ENCODE measurements at places on chromosomes 1 and 21. TPM values are rescaled to one million over a fixed set of nuclear protein-coding genes. Genes with fewer than 3 reads are reported as not detected.

The INSRR gene
- polyA plus RNA-seq = not detected

- DNase-seq = no peak
These were observed 246.3 kb downstream of the SEC16B start for GRCh38 chr1:177723533-177723932.

- DNase-seq = no peak
These were observed 14.4 kb downstream of the SOX13 start for GRCh38 chr1:204087181-204087892.

DNA sequence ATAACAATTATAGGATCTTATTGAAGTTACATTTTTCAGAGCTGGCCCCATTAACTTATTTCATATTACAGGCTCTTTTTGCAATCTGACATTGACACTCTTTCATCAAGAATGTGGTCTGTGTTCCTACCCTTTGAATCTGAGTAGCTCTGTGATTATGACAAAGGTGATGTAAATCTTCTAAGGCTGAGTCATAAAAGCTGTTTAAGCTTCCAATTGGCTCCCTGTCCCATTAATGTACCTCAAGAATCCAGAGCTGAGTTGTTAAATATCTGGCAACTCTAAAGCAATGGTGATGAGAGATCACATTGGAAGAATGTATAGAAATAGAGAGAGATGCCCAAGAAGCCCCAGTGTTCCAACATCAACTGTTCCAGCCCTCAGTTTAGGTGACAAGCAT is 178.5 kb upstream of the DEPDC1 start:
- DNase-seq = no peak

GRCh38 chr1:178541379-178541778 is 28.5 kb downstream of the TEX35 start:
- DNase-seq = no peak
